Psoas muscle (tissue), 8 donors: ENCODE measurements at places on chromosomes 5 and 9. TPM values are rescaled to one million over a fixed set of nuclear protein-coding genes. Genes with fewer than 3 reads are reported as not detected.

- no peak for DNase-seq
These were observed 334.6 kb upstream of the MPDZ start for GRCh38 chr9:13614060-13614459.

DNA sequence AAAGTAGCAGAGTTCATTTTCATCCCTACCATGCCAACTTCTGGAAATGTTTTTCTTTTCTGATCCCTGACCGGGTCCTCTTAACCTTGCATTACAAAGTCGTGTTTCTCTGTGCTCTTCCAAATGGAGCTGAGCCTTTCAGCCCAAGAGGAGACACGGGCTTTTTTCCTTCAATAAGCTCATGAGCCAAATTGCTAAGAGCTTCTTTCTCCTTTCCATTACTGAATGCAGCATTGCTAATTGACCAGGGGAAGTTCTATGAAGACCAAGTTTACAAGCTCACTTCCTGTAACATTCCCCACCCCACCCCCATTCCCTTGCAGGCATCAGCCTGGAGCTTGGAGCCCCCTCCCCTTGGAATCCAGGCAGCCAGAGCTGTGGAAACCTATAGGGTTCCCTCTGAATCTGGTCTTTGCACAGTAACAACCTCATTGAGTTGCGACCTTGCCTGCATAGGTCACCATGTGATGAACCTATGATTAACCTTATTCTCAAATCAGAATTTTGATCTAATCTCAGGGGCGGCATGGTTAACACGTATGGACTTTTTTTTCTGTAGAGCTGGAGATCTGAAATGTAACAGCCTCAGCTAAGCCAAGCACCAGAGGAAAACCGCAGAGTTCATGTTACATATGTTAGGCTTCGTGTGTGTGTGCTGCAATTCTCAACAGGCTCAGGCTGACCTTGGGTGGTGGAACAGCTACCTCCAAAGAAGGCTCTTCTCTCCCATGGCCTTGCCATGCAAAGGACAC is 395.7 kb upstream of the ZNF462 start:
- no peak for DNase-seq

DNA sequence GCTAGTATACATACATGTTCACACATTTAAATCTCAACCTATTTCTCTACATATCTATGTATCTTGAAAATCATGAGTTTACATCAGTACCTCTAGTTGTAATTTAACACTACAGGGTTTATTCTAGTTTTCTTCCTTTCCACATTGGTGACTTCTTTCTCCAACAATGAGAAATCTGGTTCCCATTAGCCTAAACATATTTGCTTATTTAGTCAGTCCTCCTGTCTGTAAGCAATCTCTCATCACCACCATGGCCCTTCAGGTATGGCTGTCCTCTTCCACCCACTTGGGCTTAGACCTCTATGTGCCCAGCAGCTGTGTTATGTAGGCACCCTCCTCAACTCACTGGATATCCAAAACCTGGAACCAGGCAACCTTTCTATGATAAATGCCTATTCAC is 8.0 kb upstream of the SPATA31D1 start:
- no peak for DNase-seq

DNA sequence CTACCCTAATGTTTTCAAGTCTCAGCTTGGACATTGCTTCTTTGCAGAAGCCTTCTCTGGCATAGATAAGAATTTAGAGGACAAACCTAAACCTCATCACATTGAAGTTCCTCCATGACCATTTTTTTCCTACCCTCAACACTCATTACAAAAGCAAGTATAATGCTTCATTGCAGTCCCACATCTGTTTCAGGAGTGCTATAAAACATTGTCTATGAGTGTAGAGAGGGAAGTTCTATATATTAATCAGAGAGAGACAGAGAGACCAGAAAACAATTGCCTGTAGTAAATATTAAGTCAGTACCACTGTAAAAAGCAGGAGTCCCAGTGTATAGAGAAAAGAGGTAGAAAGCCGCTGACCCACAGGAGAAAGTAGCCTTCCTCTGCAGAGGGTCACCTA is 149.7 kb downstream of the PRELID2 start:
- DNase-seq = no peak

GRCh38 chr5:133889271-133889905 is 79.0 kb downstream of the C5orf15 start:
- no peak for DNase-seq

DNA sequence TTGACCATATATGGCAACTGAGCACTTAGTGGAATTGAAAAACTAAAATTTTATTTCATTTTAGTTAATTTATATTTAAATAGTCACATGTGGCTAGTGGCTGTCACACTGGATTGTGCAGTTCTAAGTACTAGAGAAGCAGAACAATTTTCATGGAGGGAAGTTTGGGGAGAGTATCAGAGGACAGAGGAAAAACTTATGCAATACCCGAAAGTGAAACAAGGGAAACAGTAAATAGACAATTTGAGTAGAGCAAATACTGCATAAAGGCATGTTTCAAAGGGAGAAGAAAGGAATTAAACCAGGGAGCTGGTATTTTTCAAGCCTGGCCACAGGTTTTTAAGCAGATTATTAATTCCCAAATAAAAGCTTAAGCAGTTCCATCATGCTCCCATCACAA is 590.5 kb upstream of the RORB start:
- DNase-seq = no peak

- no peak for DNase-seq
These were observed 40.0 kb downstream of the GAS1 start for GRCh38 chr9:86907346-86907745.

DNA sequence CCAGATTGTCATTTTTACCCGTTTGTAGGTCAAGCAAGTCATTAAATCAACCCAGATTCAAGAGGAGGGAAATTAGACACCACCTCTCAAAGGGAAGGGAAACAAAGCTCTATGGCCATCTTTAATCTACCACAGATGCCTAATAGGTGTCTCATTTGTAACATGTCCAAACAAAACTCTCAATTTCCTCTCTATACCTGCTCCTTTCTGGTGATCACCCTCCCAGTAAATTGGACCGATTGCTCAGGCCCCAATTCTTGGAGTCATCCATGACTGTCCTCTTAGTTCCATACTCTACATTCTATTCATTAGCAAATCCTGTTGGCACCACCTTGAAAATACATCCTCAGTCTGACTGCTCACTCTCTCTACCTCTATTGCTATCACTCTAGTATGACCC is 22.1 kb upstream of the UGCG start:
- no peak for DNase-seq

KCNIP1 gene
- not detected for polyA plus RNA-seq

ZBTB26 gene
- polyA plus RNA-seq = 3.9 TPM

DNA sequence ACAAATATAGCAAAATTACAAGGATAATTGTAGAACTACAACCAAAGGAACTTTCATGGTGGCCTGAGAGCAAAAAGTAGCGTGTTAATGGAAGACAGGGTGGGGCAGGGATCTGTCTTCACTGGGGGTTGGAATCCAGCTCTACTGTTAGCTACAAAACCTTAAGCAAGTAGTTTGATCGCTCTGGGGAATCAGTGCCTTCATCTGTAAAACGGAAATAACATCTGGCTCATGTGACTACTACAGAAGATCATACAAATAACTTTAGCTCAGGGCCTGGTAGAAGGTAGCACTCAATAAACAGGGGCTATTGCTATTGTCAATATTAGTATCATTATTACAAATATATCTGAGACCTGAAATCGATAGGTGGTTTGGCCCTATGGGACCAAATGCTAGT is 40.4 kb downstream of the ZNF608 start:
- no peak for DNase-seq
